PC-3 (cell line): ENCODE measurements at places on chromosomes 5 and 9. TPM values are rescaled to one million over a fixed set of nuclear protein-coding genes. Genes with fewer than 3 reads are reported as not detected.

DNA sequence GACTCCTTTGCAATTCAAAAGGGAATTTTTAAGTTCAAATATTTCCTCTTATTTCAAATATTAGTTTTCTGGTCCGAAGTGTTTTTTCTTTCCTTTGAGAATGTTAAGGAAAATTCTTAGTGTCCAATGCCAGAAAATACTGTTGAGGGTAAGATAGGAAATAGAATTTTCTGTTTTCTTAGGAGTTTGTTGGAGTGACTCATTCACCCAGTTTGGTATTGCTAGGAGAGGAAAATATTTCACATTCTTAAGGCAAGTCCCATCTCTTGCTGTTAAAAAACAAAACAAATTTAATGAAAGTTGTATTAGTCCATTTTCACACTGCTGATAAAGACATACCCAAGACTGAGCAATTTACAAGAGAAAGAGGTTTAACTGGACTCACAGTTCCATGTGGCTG lies 349.2 kb upstream of the ADAMTSL1 start:
- no peaks in the 10 kb centered on the region for H3K4me1 ChIP-seq
- H3K4me3 ChIP-seq = no peak overlapping the region
- DNase-seq = no peak
- H3K36me3 ChIP-seq = no peaks in the 10 kb centered on the region
- H3K27me3 ChIP-seq = no peaks in the 10 kb centered on the region

DNA sequence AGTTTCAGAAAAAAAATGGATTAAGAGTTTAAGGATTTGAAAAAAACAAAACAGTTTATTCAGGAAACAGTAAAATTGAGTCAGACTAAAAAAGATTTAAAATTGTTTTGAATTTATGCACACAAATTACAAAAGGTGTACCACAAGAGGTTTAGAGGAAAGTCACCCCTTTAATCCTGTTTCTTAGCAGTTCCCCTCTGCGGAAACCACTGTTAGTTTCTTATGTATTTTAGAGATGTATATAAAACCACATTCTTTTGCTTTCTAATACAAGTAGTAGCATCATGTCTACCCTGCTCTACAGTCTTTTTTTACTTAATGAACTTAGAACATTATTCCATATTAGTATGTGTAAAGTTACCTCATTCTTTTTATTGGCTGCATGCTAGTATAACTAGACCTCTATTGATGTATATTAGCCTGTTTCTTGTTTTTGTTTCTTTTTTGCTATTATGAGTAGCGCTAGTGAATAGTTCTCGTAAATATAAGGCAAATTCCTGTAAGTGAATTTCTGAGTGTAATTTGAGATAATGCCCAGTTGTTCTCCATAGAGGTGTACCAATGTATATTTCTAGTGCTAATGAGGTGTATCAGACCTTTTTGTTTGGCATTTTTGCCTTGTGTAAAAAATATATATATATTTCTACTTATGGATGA lies 20.0 kb downstream of the GPBP1 start:
- H3K4me1 ChIP-seq = no peaks in the 10 kb centered on the region
- DNase-seq = no peak

DNA sequence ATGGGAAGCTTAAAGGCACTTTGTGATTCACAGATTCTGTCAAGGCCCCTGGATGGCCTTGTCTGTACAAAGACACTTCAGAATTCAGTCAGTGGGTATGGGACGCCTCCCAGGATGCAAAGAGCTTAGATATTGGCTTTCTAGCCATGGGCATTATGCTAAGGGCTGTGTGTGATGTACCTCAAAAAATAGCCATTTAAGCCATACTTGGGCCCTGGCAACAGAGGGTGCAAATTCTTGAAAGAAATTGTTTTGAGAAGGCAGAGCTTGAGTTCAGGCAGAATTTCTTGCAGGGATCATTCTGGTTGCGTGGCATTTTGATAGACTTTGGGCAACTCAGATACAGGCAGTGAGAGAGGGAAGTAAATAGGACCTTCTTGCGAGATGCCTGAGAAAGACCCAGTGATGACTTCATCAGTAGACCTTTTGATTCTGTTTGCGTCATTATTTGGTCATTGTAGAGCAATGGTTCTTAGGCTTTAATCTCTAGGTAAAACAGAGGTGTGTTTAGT lies 3.9 kb downstream of the CYFIP2 start:
- H3K27me3 ChIP-seq = no peaks in the 10 kb centered on the region
- H3K4me3 ChIP-seq = no peak overlapping the region
- peaks cover 11% of the 10 kb centered on the region for H3K4me1 ChIP-seq
- H3K27ac ChIP-seq = no peak overlapping the region

GRCh38 chr5:10229306-10230048 lies 20.2 kb downstream of the ATPSCKMT start:
- peaks cover 16% of the 10 kb centered on the region for H3K4me1 ChIP-seq
- H3K27me3 ChIP-seq = no peaks in the 10 kb centered on the region
- H3K4me3 ChIP-seq = no peak overlapping the region
- DNase-seq = peak; percentile 47
- peaks cover under 1% of the 10 kb centered on the region; the same call in 1 of the 2 replicates for H3K36me3 ChIP-seq

GRCh38 chr9:133509179-133510083 lies 15.3 kb downstream of the MYMK start:
- peak; percentile 35 for DNase-seq
- no peaks in the 10 kb centered on the region for H3K27me3 ChIP-seq
- no peak overlapping the region for H3K27ac ChIP-seq
- peaks cover 22% of the 10 kb centered on the region for H3K4me1 ChIP-seq
- H3K36me3 ChIP-seq = no peaks in the 10 kb centered on the region
- peak overlapping the region; percentile 51 for H3K4me3 ChIP-seq

DNA sequence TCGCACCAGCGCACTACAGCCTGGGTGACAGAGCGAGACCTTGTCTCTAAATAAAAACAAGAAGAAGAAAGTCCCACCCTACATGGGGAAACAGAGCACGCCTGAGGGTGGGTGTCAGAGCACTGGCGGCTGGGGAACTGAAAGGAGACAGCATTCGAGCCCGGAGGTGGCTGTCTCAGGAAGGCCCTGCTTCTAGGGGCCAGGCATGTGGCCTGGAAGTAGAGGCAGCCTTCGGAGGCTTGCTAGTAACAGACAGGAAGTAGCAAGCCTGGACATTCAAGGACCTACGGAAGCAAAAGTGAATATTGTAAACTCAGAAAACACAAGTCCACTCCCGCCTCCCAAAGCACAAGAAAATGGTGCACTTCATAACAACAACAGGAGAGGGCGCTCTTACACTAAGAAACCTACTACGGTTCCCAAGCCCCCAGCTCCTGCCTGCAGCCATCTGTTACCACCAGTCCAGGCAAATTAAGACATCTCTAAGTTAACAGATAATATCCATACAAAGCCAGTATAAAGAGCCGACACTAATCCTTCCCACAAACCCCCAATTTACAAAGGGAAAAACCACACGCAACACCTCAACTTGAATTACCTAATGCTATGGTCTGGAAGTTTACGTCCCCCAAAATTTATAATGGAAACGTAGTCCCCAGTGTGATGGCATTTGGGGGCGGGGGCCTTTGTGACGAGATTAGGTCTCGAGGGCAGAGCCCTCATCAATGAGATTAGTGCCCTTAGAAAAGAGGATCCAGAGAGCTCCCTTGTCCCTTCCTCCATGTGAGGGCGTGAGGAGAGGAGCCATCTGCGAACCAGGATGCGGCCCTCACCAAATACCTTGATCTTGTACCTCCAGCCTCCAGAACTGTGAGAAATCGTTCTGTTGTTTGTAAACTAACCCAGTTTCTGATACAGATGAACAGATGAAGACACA lies 7.7 kb downstream of the RASGEF1C start:
- no peak overlapping the region for H3K4me3 ChIP-seq
- H3K27ac ChIP-seq = no peak overlapping the region
- H3K4me1 ChIP-seq = no peaks in the 10 kb centered on the region
- H3K27me3 ChIP-seq = no peaks in the 10 kb centered on the region

- no peak overlapping the region for H3K4me3 ChIP-seq
- no peaks in the 10 kb centered on the region for H3K27me3 ChIP-seq
- peaks cover 48% of the 10 kb centered on the region for H3K4me1 ChIP-seq
- H3K27ac ChIP-seq = peak overlapping the region; percentile 69
These were observed 143.1 kb downstream of the ELAVL2 start for GRCh38 chr9:23682891-23683431.

DNA sequence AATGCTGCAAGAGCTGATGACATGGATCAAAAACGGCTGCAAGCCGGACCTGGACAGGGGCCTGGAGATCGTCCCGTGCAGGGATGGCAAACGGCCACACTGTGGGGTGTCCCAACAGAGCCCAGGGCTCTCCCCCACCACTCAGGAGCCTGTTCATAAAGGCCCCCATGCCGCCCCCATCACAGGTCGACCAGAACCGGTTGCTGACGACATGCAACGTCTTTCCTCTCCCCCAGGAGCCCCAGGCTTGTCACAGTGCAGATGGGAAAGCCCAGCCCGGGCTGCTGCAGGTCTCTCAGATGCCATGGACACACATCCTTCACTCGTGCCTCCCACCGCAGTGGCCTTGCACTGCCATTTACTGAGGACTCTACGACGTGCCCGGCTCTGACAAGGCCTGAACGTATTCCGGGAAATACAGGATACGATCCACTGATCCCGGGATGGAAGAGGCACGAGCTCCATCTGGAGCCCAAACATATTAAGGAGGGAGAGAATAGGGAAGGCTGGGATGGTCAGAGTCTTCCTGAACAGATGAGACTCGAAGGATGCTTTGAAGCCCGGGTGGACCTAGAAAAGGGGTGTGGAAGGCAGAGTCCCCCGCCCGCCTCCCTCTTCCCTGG lies 76.5 kb upstream of the SARDH start:
- H3K27ac ChIP-seq = no peak overlapping the region
- no peak overlapping the region for H3K4me3 ChIP-seq
- no peaks in the 10 kb centered on the region for H3K4me1 ChIP-seq
- H3K27me3 ChIP-seq = no peaks in the 10 kb centered on the region
- no peak for DNase-seq
- no peaks in the 10 kb centered on the region for H3K36me3 ChIP-seq

DNA sequence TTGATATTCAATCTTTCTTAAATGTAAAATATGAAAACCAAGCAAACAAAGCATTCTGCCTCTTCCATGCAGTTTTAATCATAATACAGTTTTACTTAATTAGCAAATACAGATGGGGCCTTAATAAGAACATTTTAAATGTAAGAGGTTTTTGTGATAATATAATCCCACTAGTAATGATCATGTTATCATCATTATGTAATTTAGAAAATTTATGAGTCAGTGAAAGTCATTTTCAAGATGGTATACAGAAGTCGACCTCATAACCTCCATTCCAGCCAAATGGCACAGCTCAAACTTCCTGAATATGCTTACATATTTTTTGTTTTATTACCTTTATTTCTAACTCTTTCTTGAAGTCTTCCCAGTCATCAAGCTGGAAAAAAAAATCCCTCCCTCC lies 102.2 kb upstream of the GNA14 start:
- DNase-seq = peak; percentile 2
- no peak overlapping the region for H3K27ac ChIP-seq
- peaks cover 7% of the 10 kb centered on the region for H3K4me1 ChIP-seq
- no peaks in the 10 kb centered on the region for H3K36me3 ChIP-seq
- H3K4me3 ChIP-seq = no peak overlapping the region
- no peaks in the 10 kb centered on the region for H3K27me3 ChIP-seq

DNA sequence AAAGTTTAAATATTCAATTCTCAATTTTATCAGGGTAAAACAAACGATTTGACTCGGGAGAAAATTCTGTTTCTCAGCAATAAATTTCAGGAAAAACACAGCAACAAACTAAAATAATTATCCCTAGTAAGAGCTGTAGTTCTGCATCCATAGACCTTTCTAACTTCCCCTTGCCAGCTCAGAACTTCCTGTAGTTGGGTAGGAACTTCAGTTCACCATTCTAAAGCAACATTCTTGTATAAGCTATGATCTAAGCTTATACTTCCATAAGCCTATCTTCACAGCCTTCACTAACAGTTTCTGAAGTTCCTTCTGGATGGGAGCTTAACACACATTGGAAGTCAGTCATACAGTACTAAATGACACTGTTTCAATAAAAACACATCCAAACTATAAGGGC lies 96.6 kb downstream of the UBAP2 start:
- peaks cover 12% of the 10 kb centered on the region for H3K36me3 ChIP-seq
- peaks cover 14% of the 10 kb centered on the region for H3K4me1 ChIP-seq
- H3K27ac ChIP-seq = no peak overlapping the region
- no peak overlapping the region for H3K4me3 ChIP-seq
- no peaks in the 10 kb centered on the region for H3K27me3 ChIP-seq

DNA sequence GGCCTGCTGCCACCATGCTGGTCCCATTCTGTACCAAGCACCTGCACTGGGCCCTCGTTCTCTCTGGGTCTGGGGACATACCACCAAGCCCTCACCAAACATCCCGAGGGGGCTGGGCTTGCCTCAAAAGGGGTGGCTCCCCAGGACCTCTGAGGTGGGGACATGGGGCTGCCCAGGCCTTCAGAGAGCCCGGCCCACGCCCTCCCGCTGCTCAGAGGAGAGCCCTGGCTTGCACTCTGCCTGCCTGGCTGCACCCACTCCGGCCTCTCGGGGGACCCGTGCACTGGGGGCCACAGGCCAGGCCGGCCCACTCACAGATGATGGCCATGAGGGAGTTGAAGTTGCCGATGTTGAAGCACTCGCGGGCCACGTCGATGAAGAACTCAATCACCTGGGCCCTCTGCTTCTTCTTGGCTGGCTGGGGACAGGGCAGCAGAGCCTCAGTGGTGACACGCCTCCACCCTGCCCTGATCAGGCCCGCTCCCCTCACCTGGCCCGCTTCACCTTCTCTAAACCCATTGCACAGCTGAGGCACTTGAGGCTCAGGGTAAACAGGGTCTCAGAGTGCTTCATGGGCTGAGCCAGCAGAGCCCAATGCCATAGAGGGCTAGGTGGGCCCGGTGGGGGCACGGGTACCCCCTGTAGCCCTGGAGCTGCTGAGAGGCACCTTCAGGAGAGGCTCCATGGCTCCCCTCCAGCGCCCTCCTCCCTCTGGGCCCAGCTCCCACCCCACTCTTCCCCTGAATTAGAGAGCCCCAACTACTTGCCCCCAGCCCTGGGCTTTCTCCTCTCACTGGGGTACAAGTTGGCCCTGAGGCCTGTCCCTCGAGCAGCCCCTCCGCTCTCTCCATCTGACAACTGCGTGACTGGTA lies 47.7 kb upstream of the RNF130 start:
- H3K27me3 ChIP-seq = no peaks in the 10 kb centered on the region
- H3K27ac ChIP-seq = no peak overlapping the region
- H3K4me1 ChIP-seq = no peaks in the 10 kb centered on the region
- no peaks in the 10 kb centered on the region for H3K36me3 ChIP-seq

DNA sequence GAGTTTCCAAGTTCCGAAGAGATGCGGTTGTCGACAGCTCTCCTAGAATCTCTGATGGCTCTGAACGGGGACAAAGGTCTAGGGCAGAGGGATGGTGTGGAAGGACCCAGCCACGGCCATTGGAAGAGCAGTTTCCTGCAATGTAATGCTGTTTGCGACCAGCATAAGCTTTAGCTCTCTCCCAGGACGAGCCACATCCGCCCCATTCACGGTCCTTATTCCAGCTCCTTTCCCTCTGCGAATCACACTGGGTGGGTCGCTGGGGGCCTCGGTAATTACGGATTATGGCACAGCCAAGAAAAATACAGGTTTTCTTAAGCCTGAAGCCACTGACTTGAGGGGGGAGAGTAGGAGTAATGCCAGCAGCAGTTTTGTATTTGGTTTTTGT lies 22.7 kb downstream of the ANXA2R start:
- DNase-seq = peak; percentile 56
- H3K27me3 ChIP-seq = no peaks in the 10 kb centered on the region
- no peaks in the 10 kb centered on the region for H3K36me3 ChIP-seq
- H3K27ac ChIP-seq = peak overlapping the region; percentile 85

Gene MYOT
- total RNA-seq = not detected in 2 replicates

Gene FOXD4
- 0.80 and 0.98 TPM in 2 replicates for total RNA-seq

Gene KCNV2
- total RNA-seq = not detected in 2 replicates

Gene C9
- not detected in 2 replicates for total RNA-seq

Gene GABRG2
- not detected in 2 replicates for total RNA-seq

Gene SMAD5
- total RNA-seq = 19.8 and 28.5 TPM in 2 replicates
